Airway epithelial cell (primary cell): ENCODE measurements at places on chromosomes 2 and 18. TPM values are rescaled to one million over a fixed set of nuclear protein-coding genes. Genes with fewer than 3 reads are reported as not detected.

Gene SCG2
- total RNA-seq: 0.21 TPM in 1 of 2 replicates, not detected in the other

Gene ALLC
- total RNA-seq: not detected in 2 replicates

Gene FANCL
- total RNA-seq: 11.1 and 14.2 TPM in 2 replicates

Gene ZC3H6
- 0.98 and 2.1 TPM in 2 replicates for total RNA-seq

Gene NT5DC4
- not detected in 2 replicates for total RNA-seq

Gene REG3G
- not detected in 2 replicates for total RNA-seq

Gene ATP9B
- total RNA-seq: 6.3 and 10.6 TPM in 2 replicates

Gene SERPINB10
- 0.23 and 0.28 TPM in 2 replicates for total RNA-seq

Gene PLB1
- 2.2 and 3.0 TPM in 2 replicates for total RNA-seq

Gene ACVR1C
- under 0.01 and 0.09 TPM in 2 replicates for total RNA-seq

Gene ATAD2B
- 5.4 and 5.6 TPM in 2 replicates for total RNA-seq

Gene TM4SF20
- not detected in 2 replicates for total RNA-seq

Gene FBXO41
- total RNA-seq: 3.6 and 4.7 TPM in 2 replicates

Gene RAD51AP2
- total RNA-seq: 0.05 and 0.14 TPM in 2 replicates

Gene MTX2
- 47.7 and 49.8 TPM in 2 replicates for total RNA-seq

Gene NT5C1B
- 0.07 TPM in 1 of 2 replicates, not detected in the other for total RNA-seq

Gene AOX1
- total RNA-seq: 3.7 and 10.6 TPM in 2 replicates

Gene SRD5A2
- not detected in 2 replicates for total RNA-seq

Gene SPHKAP
- total RNA-seq: not detected in 2 replicates

Gene FTCDNL1
- total RNA-seq: 0.09 TPM in 1 of 2 replicates, not detected in the other

Gene CFAP65
- total RNA-seq: not detected in 2 replicates

Gene ANKRD29
- total RNA-seq: 4.0 and 13.9 TPM in 2 replicates

Gene HOXD13
- not detected in 2 replicates for total RNA-seq

Gene ACSL3
- total RNA-seq: 138 TPM in 2 replicates

Gene CFAP210
- 0.35 TPM in 1 of 2 replicates, not detected in the other for total RNA-seq

Gene TEKT4
- not detected in 2 replicates for total RNA-seq

Gene PLEKHH2
- 1.1 and 2.5 TPM in 2 replicates for total RNA-seq
